Endodermal cell (in vitro differentiated cells): ENCODE measurements at places on chromosomes 7 and 10. TPM values are rescaled to one million over a fixed set of nuclear protein-coding genes. Genes with fewer than 3 reads are reported as not detected.

DNA sequence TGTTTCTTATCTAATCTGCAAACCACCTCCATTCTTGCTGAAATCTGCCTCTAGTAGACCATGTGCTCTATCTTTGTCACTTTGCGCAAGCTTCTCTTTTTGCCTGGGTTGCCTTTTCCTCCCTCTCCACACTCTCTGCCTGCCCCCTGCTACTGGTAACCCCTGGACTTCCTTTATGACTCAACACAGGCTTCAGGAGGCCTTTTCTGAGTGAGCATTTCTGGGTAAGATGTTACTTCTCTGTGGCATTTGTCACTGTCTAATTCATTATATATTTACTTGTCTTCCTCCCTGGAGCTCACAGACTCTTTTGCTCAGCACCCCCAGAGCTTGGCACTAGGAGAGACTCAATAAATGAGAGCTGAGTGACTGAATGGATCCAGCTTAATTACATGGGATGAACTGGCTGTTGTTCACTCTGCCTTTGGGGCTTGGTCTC, 8.4 kb downstream of the GOLGA7B start:
- H3K4me3 ChIP-seq: no peak overlapping the region
- H3K27me3 ChIP-seq: peaks cover 35% of the 10 kb centered on the region
- H3K27ac ChIP-seq: no peak overlapping the region
- peaks cover 23% of the 10 kb centered on the region for H3K4me1 ChIP-seq
- DNase-seq: peak; percentile 61

DNA sequence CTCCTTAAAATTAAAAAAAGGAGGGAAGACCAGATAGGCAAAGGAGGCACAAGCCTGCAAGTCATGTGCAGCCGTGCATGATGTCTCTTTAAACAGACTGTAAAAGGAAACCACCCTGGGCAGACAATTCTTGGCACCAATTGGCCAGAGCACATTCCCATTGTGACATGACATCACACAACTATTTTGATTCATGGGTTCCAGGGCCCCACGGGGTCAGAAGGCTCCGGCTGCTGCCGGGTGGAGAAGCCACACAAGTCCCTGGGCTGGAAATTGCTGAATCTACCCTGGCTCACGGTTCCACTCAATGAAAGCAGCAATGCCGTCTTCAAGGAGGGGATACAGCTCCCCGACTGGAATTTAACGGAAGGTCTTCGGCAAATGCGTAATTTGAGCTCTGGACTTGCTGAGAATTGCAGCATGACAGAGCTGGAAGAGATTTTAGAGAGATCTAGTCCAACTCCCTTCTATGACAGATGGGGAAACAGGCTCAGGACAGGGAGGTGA, 140.5 kb downstream of the PRKAG2 start:
- no peaks in the 10 kb centered on the region for H3K4me1 ChIP-seq
- no peaks in the 10 kb centered on the region for H3K27me3 ChIP-seq
- DNase-seq: no peak
- no peak overlapping the region for H3K4me3 ChIP-seq

GRCh38 chr10:614790-615582, 74.5 kb downstream of the DIP2C start:
- no peak overlapping the region for H3K4me3 ChIP-seq
- no peak overlapping the region for H3K27ac ChIP-seq
- no peak for DNase-seq
- no peaks in the 10 kb centered on the region for H3K4me1 ChIP-seq
- H3K36me3 ChIP-seq: no peaks in the 10 kb centered on the region
- H3K27me3 ChIP-seq: no peaks in the 10 kb centered on the region

DNA sequence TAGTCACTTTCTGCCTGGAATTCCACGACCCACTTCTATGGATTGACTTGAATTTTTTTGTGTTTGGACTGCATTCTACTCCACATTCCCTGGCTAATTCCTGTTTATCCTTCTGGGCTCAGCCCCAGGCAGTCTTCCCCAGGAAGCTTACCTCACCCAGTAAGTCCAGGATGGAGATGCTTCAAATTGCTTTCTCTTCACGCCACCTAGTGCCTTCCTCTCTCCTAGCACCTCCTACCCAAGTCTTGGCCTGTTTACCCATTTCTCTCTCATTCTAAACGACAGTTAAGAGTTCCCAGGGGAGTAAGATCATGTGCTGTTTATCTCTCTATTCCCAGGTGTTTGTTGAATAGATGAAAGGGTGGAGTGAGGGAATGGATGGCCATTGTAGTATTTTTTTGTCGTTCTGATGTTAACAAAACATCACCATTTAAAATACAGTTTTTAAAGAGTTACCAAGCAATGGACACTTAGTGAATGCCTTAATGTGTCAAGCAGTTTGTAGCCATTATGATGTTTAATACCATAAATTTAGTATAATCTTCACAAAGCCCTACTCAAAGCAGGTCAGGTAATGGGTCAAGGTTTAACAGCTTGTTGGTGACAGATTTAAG, 45.5 kb upstream of the TARP start:
- peaks cover 44% of the 10 kb centered on the region for H3K27me3 ChIP-seq
- no peaks in the 10 kb centered on the region for H3K36me3 ChIP-seq
- peaks cover 6% of the 10 kb centered on the region for H3K4me1 ChIP-seq
- DNase-seq: peak; percentile 89
- H3K4me3 ChIP-seq: no peak overlapping the region

- peaks cover 3% of the 10 kb centered on the region for H3K4me1 ChIP-seq
- H3K27ac ChIP-seq: no peak overlapping the region
- DNase-seq: no peak
Measured at GRCh38 chr7:94005753-94006152, 1.6 kb upstream of the BET1 start.

GRCh38 chr7:92517631-92518030, 10.7 kb downstream of the PEX1 start:
- H3K4me1 ChIP-seq: no peaks in the 10 kb centered on the region
- no peak overlapping the region for H3K27ac ChIP-seq

DNA sequence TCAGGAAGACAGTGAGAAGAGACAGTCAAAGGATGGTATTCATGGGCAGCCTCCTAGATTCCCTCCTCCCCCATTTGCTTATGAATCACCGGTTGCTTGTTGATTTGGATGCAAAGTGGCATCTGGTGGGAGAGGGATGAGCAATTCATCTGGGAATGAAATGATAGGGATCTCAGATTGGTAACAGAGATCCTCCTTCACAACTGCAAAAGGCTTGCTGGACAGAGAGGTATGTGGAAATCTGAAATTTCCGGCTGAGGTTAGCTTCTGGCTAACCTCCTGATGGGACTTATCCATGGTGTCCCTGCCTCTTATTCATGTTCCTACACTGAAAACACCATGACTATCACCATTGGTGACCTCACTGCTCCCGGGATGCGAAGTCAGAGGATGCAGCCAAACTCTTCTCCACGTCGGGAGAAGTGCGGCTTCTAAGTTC, 48.4 kb upstream of the PODXL start:
- no peak overlapping the region for H3K4me3 ChIP-seq
- H3K27ac ChIP-seq: peak overlapping the region; percentile 79
- no peaks in the 10 kb centered on the region for H3K36me3 ChIP-seq
- peak; percentile 82 for DNase-seq
- H3K27me3 ChIP-seq: no peaks in the 10 kb centered on the region

DNA sequence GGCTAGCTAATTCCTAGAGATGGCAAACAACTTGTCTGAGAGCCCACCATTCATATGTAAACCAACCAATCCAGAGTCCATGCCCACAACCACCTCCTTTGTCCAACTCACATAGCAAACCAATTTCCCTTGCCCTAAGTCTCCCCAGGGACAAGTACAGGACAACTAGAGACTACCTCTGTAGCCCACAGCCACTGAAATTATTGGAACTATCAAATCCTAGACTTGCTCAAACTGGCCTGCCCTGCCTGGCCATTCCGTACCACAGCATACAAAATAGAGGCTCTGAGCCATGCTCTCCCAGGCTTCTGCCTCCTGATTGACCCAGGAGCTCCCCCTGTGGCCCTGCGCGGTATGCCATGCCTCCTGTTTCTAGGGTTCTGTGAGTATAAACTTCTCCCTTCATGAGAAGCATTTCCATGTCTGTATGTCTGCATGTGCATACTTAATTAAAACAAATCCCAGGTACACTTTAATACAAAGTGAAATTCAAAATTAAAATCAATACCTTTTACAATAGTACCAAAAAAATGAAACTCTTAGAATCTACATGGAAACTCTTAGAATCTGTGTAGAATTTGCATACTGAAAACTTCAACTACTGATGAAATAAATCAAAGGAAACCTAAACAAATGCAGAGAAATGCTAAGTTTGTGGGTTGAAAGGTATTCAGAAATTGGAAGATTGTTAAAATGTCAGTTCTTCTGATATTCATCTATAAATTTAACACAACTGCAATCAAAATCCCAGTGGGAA, 4.0 kb upstream of the HECW1 start:
- no peak overlapping the region for H3K4me3 ChIP-seq
- no peaks in the 10 kb centered on the region for H3K36me3 ChIP-seq
- peak; percentile 97 for DNase-seq
- peaks cover 19% of the 10 kb centered on the region for H3K27me3 ChIP-seq

DNA sequence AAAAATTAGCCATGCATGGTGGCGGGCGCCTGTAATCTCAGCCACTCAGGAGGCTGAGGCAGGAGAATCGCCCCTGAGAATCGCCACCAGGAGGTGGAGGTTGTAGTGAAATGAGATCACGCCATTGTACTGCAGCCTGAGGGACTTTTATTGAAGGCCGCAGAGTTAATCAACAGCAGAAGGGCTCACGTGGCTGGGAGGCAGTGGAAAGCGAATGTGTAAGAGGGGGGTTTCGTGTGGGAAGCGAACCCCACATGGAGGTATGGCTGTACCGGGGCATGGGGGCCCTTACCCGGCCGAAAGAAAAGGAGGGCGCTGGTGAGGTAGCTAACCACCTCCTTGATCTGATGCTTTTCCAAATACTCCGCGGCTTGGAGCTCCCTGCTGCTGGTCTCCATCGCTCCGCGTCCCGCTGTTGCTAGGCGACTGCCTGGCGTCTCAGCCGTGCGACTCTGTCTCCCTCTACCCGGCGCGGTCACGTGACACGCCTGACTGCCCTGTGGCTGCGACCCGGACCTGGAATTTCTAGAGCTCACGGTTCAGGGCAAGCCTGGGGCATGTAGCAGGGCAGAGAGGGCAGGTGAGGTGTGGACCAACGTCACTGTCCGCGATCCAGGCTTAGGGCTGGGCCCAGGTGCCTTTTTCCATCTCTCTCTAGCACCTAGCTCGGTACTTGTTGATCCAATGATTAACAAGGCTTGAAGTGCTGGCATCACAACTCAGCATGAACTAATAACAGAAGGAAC, at the start of gene EFCAB10:
EFCAB10 (minus strand) TSS at position 428 of the 746 bp plus-strand sequence; CDS start at position 398, 30 bp downstream.
- DNase-seq: peak; percentile 99
- H3K27me3 ChIP-seq: no peaks in the 10 kb centered on the region
- H3K27ac ChIP-seq: no peak within 1 kb of the TSS

- H3K27ac ChIP-seq: no peak overlapping the region
- no peaks in the 10 kb centered on the region for H3K36me3 ChIP-seq
- H3K27me3 ChIP-seq: no peaks in the 10 kb centered on the region
Measured at GRCh38 chr10:77738496-77739158, 101.0 kb upstream of the KCNMA1 start.

DNA sequence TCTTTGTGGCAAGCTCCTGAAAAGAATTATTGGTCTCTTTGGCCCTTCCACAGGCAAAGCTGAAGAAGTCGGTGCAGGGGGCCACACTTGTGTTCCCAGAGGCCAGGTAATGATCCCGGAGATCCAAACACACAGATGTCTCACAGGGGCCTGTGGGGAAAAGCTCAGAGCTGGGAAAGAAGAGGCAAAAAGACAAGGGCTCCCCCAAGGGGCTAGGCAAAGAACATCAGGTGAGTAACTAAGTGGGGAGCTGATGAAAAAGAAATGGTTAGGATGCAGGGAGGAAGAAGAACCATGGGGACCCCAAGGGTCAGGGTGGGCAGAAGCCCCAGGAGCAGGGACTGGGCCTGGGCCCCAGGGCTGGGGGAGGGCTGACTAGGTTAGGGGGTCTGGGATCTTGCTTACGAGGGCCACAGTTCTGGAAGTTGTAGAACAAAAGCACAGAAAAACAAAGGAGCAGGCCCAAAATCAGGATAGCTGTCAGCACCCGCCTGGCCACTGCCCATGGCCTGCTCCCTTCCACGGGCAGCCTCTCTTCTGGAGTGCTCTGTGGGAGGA, 1.1 kb downstream of the KEL start:
- no peak for DNase-seq
- H3K4me1 ChIP-seq: peaks cover 12% of the 10 kb centered on the region
- no peaks in the 10 kb centered on the region for H3K27me3 ChIP-seq
- peak overlapping the region; percentile 73 for H3K4me3 ChIP-seq

DNA sequence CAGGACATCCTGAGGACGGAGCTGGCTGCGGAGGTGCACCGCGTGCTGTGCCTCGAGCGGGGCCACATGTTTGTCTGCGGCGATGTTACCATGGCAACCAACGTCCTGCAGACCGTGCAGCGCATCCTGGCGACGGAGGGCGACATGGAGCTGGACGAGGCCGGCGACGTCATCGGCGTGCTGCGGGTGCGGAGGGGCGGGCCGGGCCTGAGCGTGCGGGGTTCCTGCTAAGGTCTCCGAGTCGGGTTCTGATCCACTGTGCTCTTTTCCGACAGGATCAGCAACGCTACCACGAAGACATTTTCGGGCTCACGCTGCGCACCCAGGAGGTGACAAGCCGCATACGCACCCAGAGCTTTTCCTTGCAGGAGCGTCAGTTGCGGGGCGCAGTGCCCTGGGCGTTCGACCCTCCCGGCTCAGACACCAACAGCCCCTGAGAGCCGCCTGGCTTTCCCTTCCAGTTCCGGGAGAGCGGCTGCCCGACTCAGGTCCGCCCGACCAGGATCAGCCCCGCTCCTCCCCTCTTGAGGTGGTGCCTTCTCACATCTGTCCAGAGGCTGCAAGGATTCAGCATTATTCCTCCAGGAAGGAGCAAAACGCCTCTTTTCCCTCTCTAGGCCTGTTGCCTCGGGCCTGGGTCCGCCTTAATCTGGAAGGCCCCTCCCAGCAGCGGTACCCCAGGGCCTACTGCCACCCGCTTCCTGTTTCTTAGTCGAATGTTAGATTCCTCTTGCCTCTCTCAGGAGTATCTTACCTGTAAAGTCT, 10.4 kb downstream of the ATG9B start:
- peaks cover 9% of the 10 kb centered on the region for H3K4me1 ChIP-seq
- no peak overlapping the region for H3K27ac ChIP-seq
- H3K4me3 ChIP-seq: no peak overlapping the region
- peaks cover 24% of the 10 kb centered on the region for H3K27me3 ChIP-seq
- H3K36me3 ChIP-seq: no peaks in the 10 kb centered on the region

DNA sequence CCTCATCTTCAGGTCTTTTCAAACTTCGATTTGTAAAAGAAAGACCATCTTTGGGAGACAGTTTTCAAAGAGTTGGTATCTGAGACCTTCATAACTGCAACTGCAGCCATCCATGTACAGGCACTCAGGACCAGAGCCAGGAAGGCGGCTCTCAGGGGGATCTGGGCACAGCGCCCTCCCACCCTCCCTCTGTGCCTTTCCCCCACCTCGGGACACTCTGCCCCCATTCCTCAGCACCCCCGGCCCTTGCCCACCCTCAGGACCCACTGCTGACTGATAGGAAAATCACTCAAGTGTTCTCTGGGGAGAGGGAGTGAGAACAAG, 143.6 kb downstream of the CUBN start:
- H3K27me3 ChIP-seq: no peaks in the 10 kb centered on the region
- H3K4me1 ChIP-seq: no peaks in the 10 kb centered on the region
- H3K27ac ChIP-seq: peak overlapping the region; percentile 98
- H3K36me3 ChIP-seq: no peaks in the 10 kb centered on the region
- DNase-seq: no peak
- H3K4me3 ChIP-seq: no peak overlapping the region

GRCh38 chr7:114409750-114410149, 4.9 kb upstream of the FOXP2 start:
- H3K4me3 ChIP-seq: no peak overlapping the region
- H3K27ac ChIP-seq: no peak overlapping the region
- no peaks in the 10 kb centered on the region for H3K27me3 ChIP-seq
- H3K36me3 ChIP-seq: no peaks in the 10 kb centered on the region

Gene PILRB
- 39.6 and 51.9 TPM in 2 replicates for total RNA-seq

Gene OPN1SW
- total RNA-seq: not detected in 2 replicates

Gene SPDYE1
- total RNA-seq: 0.15 TPM in 1 of 2 replicates, not detected in the other
